Stimulated activated CD4-positive, alpha-beta T cell treated with anti-CD3 and anti-CD28 coated beads, Interleukin-4, amount 100 ng/mL, for 24 hours (primary cell): ENCODE measurements at places on chromosomes 5 and 9.
A peak's percentile ranks its signal among the peaks of the same experiment; 100 is the strongest.

GRCh38 chr5:168375214-168375613 is 83.8 kb downstream of the WWC1 start:
- no peak for DNase-seq

GRCh38 chr5:163433271-163433670 is 4.1 kb upstream of the CCNG1 start:
- DNase-seq, result no peak

- no peak for DNase-seq
These were observed 80.3 kb upstream of the EQTN start for GRCh38 chr9:27377147-27377807.

- DNase-seq, result no peak
These were observed 157.2 kb downstream of the EFNA5 start for GRCh38 chr5:107513337-107514085.

DNA sequence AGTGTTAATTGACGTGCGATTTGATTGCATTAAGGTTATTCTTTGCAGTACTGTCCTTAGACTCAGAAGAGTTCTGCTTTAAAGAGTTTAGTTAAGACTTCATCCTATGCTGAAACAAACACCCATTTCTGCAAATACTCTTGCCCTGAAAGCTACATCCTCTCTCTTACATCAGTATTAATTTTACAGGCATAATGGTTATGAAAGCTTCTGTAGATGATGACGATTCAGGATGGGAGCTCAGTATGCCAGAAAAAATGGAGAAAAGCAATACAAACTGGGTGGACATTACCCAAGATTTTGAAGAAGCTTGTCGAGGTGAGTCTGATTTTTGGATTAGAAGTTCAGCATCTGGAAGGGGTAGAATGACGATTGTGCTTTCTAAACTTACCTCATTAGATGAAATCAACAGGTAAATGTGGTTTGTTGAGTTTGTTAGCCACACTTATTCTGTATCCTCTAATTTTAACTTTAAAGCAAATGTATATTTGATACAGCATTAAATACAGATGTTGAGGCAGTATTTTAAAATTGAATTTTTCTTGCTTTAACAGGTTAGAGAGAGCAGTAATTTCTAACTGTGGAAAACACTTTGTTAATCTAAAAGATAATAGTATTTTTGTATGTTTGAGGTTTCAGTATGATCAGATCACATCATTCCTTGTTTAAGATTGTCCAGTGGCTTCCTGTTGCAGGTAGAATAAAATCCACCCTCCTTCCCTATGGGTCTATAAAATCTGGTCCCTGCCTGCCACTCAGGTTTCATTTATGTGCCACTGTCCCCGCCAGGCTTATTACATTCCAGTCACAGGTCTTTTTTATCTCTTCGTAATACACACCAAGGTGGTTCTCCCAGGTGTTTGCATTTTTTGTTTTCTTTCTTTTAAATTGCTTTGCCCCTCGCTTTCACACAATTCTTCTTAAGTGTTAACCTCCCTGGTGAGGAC is 1.3 kb downstream of the NAA35 start:
- no peak for DNase-seq

DNA sequence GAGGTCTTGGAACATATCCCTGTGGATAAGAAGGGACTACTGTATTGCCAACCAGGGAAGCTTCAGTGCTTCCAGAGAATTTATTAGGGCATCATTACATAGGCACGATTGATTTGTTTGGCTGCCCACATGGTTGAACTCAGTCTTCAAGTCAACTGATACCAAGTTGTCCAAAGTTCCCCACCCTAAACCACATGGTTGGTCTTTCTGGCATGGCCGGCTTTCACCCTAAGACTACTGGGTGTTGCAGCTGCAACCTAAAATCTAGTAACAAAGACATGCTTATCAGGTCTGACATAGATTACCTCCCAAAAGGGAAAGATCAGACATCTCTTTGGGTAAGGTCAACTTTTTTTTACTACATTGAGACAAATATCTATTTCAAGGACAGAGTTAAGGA is 37.0 kb downstream of the FAF2 start:
- DNase-seq, result no peak

- DNase-seq, result no peak
These were observed 322.2 kb downstream of the NDUFS4 start for GRCh38 chr5:53882676-53883031.

GRCh38 chr9:93646640-93647178 is 70.3 kb downstream of the PHF2 start:
- no peak for DNase-seq

DNA sequence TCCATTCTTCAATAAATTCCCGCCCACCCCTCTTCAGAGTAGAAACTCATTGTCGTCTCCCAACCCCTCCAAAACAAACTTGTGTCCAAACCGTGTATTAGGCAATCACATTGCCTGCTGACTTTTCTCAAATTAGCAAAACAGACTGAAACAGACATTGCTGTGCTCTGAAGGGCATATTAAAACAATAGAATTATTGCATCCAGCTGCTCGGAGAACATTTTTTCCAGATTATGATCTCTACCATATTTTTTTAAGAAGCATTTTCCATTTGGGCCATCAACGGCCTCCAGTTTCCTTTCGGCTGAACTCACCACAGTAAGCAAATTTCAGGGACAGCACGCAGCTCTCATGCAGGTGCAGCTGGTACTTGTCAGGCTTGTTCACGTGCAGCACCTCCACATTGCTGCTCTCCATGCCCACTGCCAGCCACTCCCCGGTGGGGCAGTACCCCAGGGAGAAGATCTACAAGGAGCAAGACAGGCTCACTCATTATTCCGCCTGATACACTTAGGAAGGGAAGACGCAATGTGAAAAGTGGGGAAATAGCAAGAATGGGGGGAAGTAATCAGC is 104.1 kb downstream of the TLE1 start:
- DNase-seq, result no peak

DNA sequence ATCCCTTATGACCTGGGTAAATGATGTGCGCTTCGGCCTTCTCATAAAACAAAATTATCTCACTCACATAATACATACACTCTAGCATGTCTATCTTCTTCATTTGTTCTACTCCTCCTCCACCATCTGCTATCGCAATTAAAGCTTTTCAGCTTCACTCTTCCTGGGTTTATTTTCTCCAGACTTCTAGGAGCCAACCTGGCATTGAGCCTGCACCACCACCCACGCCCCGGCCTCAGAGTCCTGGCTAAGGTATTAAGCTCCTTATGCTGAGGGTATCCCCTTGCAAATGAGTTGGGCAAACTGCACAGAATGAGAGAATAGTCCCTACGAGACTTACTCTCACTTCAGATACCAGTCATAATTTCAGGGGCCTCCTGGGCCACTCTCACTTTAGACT is 236.1 kb upstream of the CDH12 start:
- no peak for DNase-seq

GRCh38 chr5:166957782-166958181 is 1333.7 kb upstream of the WWC1 start:
- DNase-seq, result no peak

- DNase-seq, result no peak
These were observed 669.1 kb upstream of the CDH6 start for GRCh38 chr5:30524428-30524827.

DNA sequence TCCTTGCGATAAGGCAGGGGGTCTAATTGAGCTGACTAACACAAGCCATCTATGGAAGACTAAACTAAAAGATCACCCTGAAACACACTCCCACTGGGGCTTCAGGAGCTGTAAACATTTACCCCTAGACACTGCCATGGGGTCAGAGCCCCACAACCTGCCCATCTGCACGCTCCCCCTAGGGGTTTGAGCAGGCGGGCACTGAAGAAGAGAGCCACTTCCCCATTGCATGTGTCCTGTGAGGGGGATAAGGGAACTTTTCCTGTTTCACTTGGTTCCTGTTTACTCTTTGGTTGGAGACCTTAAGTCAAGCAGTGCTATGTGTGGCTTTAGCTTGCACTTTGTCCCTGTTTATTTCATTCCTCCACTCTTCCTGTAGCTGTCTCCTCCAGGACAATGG is 1929.5 kb upstream of the CDH9 start:
- no peak for DNase-seq

GRCh38 chr9:86405926-86406325 is 51.7 kb upstream of the TUT7 start:
- peak; percentile 47 for DNase-seq
